ENCODE measurements at places on chromosomes 16 and 17. TPM values are rescaled to one million over a fixed set of nuclear protein-coding genes. Genes with fewer than 3 reads are reported as not detected.

- DNase-seq = no peak
Measured at GRCh38 chr16:89113661-89114060, 20.0 kb downstream of the ACSF3 start.

DNA sequence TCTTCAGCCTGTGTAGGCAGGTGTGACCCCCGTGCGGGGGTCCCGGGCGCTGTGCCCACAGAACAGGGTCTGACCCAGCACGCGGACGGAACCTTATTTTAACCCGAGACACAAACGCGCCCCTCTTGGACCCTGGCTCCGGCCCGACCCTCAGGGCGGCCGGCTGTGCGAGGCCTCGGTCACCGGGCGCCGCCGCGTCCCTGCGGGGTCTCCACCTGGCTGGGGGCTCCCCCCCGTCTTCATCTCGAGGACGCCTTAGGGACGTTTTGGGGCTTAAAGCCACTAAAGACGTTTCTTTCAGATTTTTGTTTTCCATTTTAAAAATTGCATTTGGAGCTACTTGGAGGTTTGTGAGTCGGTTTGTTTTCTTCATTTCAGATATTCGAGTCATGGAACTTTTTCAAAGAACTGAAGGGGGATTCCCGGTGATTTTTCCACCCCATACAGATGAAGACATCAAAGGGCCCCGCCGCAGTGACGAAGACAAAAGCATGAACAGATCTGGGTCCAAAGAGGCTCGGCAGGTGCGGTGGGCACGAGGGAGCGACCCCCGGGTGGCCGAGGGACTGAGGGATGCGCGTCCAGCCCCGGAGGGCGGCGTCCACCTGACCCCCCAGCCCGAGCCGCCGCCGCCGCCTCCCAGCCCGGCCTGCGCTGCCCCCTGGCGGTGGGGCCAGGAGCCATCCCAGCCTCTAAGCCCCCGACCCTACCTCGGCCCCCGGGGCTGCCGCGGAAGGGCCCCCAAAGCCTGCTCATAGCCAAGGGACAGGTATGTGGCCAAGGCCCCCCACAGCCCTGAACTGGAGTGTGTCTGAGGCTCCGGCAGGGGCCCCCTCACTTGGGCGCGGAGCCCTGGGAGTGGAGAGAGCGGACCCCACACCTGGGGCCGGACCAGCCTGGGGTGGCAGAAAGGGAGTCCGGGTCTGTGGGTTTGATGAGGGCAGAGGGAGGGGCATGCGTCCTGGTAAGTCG is 3.8 kb upstream of the CD7 start:
- no peak for DNase-seq

- no peak for DNase-seq
Measured at GRCh38 chr16:76195056-76195455, 82.1 kb upstream of the CNTNAP4 start.

GRCh38 chr16:57493767-57494166 is 7.5 kb upstream of the DOK4 start:
- no peak for DNase-seq

CD68 gene
- polyA plus RNA-seq = 14.0 TPM

C17orf50 gene
- not detected for polyA plus RNA-seq
